Esophagus squamous epithelium (tissue), 5 donors: ENCODE measurements at places on chromosomes 2 and 18. TPM values are rescaled to one million over a fixed set of nuclear protein-coding genes. Genes with fewer than 3 reads are reported as not detected.

GRCh38 chr2:99085421-99085820 is 56.1 kb upstream of the C2orf15 start:
- DNase-seq, result no peak

- DNase-seq, result no peak
These were observed 304.6 kb downstream of the XIRP2 start for GRCh38 chr2:167192833-167193232.

DNA sequence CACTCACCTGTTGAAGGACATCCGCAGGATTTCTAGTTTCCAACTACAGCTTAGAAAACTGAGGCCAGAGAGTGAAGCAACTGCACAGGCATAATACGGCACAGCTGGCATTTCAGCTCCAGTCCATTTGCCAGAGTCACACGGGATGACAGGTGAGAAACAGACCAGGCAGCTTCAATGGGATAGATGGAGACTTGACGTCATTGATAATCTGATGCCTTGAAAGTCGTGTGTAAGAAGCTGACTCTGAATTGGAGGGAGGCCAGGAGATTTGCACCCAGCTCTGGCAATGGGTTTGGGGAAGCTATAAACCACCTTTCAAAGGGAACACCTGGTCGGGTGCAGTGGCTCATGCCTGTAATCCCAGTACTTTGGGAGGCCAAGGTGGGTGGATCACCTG is 12.4 kb upstream of the DNMT3A start:
- no peak for DNase-seq

DNA sequence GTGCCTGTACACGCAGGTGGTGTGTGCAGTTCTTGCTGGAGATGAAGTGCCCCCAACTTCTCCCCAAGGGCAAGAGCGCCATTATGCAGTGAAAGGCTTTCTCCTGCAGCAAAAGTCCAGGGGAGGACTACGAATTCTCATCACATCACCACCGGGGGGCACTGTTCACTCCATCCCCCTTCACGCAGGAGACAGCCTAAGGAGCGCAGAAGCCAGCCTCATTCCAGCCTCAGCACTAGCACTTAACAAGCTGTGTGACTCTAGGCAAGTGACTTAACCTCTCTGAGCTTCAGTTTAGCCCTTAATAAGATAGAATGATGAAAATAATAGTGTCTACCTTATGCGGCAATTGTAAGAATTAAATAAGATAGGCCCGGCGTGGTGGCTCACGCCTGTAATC is 32.3 kb downstream of the DNMT3A start:
- DNase-seq, result no peak

TRIB2 gene
- total RNA-seq, result 36.4 TPM

DAW1 gene
- total RNA-seq, result not detected

BOLL gene
- not detected for total RNA-seq

- DNase-seq, result no peak
These were observed 35.8 kb downstream of the MFSD6 start for GRCh38 chr2:190443778-190444481.

CD226 gene
- 5.2 TPM for total RNA-seq

GALNT13 gene
- total RNA-seq, result 0.04 TPM

DNA sequence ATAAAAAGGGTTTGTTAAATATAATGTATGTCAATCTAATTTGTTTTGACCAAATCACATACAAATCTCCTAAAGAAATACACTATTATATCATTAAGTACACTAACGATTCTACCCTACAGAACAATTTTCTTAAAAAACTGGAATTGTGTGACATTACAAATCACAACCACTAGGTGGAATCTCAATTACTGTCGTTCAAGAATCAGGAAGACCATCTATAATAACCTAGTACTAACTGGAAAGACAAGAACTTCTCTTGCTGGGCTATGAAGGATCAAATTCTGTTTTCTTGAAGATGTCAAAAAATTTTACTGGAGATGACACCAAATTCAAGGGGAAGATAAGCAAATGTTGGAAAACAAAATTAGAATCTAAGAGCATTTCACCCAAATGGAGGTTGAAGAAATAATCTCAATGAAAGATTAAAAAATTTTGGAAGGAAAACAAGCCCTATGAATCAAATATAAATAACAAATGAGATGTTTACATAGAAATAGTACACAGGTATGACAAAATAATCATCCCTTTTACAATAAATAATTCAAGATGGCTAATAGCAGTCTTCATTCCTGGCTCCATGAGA is 110.9 kb downstream of the STK39 start:
- no peak for DNase-seq

NT5C1B gene
- total RNA-seq, result not detected

GRCh38 chr2:54076586-54076985 is 38.8 kb upstream of the ACYP2 start:
- no peak for DNase-seq

GRCh38 chr2:34291076-34291475 is 692.0 kb upstream of the FAM98A start:
- no peak for DNase-seq

GRCh38 chr2:200021449-200022114 is 66.2 kb downstream of the MAIP1 start:
- no peak for DNase-seq

DNA sequence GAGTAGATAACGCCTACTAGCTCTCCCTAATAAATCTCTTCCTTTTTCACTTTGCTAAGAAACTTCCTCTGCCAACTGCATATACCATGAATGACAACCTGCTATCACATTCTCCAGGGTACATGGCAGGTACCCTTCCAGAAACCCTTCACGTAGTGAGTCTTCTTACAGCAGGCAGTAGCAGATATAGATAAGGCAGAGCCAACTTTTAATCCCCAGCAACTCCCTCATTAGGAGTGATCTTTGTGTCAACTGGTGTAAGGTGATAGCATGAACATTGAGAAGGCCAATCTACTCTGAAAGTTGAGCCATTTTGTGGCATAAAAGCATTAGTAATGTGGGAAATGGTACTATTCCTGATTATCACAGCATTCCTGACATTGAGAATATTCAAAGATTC is 5.7 kb upstream of the STK17B start:
- no peak for DNase-seq

- DNase-seq, result no peak
These were observed 246.7 kb upstream of the EPAS1 start for GRCh38 chr2:46050489-46050888.
